Inflammatory macrophage treated with lipopolysaccharide for 4 hours (primary cell): ENCODE measurements at places on chromosomes 11 and 22.
A peak's percentile ranks its signal among the peaks of the same experiment; 100 is the strongest.

DNA sequence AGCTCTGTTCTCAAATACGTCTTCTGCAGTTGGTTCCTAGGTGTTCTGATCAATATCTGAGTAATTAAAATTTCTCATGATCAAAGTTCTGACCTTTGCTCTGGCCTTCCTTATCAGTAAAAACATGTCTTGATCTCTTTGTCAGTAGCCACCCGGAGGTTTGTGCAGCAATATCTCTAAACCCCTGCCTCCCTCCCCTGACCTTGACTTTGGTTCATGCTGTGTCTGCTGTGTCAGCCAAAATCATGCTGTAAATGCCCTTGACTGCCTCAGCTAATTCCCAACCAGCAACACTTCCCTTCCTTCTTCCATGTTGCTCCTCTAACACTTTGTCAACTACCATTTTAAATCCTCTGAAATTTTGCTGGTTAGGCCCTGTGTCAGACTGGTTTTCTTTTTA lies 424.7 kb downstream of the FAM181B start:
- no peak for DNase-seq

- no peak for DNase-seq
Observed at GRCh38 chr11:115944596-115944995, 440.4 kb upstream of the CADM1 start.

- no peak for DNase-seq
Observed at GRCh38 chr11:100396266-100396665, 290.8 kb upstream of the ARHGAP42 start.

GRCh38 chr11:60762851-60763691 lies 6.4 kb downstream of the MS4A15 start:
- DNase-seq, result no peak

DNA sequence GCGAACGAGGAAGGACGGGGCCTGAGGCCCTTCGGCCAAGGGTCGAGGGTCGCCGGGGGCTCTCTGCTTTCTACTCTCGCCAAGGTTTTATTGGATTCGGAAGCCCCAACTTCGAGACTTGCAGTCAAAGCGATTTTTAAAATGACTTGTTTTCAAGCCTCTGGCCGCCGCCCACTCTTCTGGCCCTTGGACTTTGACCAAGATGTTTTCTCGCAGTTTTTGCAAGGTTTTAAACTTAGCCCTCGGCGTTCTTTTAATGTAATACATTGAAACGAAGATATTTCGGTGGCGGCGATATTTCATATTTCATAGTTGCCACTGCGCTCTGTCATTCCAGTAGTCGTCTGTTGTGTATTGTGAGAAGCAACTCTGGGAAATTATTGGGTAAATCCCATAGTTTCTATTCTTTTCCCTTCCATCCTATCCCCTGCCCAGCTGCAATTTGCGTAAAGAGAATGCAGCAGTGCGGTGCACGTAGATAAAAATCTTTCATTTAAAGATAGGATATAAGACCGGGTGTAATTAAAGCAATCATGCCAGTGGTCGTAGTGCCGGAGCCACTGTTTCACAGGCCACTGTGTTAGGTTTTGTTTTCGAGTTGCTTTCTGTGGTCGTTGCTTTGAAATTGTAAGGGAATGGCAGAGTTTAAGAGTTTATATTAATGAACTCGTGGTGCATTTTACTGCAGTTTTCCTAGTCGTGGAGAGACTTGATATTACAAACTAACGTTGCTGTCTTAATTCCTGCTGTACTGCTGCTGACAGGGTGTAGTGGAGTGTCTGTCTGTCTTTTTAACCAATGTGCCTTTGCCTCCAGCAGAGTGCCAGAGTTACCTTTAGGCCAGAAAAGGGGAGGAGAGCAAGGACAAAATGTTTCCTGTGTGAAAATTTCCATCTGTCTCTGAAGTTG lies 702 bp downstream of the BIRC2 start:
- peak; percentile 71 for DNase-seq

DNA sequence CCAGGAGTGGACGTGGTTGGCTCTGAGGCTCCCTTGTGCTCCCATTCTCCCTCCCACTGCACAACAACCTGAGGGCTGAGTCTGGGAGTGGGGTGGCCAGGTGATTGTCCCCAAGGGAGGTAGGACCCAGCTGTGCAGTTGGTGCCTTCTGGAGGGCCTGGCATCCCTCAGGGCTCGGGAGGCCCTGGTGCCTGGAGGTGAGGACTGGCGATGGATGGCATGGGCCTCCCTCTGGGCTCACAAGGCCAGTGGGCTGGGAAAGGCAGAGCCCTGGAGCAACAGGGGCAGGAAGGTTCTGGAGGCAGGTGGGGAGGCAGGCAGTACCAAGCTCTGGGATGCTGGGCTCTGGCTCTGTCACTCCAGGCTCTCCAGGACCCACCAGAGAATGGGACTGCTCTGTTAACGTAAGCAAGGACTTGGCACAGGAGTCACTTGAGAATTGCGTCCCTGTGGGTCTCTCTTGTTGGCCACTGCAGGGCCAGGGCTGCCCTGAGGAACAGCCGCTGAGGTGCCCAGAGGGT lies 114.2 kb downstream of the KCNQ1OT1 start:
- no peak for DNase-seq

DNA sequence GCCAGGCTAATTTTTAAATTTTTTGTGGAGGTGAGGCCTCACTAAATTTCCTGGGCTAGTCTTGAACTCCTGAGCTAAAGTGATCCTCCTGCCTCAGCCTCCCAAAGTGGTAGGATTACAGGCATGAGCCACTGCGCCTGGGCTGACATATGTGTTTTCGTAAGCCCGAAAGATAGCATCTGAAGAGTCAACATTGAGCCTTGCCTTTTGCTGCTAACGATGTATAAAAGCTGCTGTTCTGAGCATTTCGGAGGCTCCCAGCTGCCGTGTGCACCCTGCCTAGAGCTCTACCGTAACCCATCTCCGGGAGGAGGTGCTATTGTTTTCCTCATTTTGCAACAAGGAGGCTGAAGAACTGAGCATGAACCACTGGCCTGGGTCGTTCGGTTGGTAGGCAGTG lies 18.1 kb upstream of the PPP6R3 start:
- DNase-seq, result no peak

GRCh38 chr11:36356201-36356600 lies 60.1 kb downstream of the PRR5L start:
- peak; percentile 93 for DNase-seq

DNA sequence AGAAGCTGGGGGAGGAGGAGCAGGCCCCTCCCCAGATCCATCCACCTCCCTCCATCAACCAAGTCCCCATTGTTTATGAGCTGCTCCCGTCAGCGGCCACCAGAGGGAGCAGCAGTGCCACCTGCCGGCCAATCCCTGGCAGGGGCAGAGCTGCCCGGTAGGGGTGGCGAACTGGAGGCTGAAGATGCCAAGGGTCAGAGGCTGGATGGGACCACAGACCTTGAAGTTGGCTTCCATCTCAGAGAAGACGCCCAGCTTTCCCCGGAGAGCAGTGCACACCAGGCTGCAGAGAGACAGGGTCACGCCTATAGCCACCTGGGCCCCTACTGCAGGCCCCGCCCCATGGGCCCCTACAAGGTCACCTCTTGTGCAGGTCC lies 3.6 kb downstream of the FIBP start:
- DNase-seq, result peak; percentile 79

DNA sequence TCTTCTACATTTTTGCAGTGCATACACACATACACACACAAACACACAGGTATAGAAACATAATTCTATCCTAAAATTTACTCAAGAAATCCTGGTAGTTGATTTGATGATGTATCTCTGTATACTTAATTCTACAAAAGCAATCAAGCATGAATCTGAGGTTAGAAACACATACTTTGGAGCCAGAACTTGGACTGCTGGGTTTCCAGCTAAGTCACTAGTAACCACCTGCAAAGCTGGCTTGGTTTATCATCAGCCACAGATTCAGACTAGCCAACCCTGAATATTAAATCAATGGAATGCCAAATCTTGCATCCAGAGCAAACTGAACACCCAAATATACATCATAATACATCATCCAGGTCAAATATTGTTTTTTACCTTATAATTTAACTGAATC lies 24.8 kb upstream of the POU2AF2 start:
- DNase-seq, result no peak

DNA sequence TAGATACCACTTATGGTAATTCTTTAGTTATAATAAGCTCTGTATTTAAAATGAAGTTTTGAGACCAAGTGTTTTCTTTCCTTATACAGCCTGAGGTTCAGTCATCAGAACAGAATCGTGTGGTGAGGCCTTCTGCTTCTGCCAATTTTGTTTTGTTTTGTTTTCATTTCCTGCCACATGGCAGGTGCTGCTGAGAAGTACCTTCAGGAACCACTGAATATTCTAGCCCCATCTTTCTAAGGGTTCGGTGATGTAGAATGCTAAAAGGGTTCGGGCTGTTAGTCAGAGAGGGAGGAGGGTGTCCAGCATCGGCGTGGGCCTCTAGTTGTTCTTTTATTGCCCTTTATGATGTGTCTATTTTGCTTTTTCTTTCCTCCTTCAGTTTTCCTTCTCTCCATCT lies 25.8 kb downstream of the TNRC6B start:
- DNase-seq, result no peak

DNA sequence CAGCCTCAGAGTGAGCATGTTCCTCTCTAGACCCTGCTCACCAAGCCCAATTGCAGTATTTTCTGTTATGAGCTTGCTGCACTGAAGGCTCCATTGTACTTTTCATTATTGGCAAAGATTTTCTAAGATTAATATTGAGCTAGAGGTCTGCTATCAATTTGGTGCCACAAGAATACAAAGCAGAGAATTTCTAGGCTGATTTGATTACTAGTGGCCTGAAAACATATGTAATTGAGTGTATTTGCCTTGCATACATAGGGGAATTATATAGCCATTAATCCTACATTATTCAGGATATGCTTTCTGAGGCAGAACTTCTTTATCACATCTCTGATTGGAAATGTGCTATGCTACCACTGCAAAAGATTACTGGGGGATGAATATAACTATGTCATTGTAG lies 322.9 kb upstream of the ZC3H12C start:
- DNase-seq, result no peak

DNA sequence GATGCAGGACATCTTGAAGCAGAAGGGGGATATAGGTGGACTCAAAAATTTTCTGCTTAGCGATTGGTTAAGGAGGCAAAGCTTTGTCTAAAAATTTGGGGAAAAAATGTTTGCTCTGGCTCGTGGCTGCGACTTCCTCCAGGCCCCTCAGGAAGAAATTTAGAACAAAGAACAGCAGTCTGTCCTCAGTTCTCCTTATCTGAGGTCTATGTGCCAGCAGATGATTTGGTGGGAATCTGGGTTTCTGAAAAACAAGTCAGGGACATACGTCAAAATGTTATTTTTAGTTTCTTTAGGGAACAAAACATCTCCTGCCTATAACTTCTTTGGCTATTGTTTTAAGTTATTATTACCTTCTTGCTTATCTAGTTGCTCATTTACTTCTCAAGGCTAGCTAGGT lies 8.1 kb downstream of the OR6M1 start:
- no peak for DNase-seq

DNA sequence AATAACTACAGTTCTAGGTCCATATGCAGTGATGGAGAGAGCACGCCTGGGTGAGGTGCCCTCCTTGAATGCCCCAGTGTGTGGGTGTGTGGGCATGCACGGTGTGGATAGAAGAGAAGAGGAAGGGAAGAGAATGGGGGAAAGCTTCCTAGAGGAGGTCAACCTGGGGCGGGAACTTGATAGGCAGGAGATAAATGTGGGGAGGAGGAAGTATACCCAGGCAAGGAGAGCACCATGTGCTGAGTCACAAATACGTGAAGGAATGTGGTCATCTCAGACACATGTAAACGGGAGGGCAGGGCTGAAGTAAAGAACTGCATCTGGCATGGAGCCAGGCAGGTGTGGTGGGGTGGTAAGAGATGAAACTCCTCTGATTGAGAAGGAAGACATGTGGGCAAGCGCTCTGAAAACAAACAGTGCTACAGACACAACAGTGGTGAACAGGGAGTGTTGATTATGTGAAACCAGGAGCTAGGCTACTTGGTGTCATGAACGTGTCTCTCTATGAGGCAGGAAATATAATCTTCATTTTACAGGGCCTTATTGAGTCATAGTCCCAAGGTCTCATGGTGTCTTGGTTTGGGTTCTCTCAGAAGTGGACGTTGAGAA lies 61.5 kb upstream of the EED start:
- DNase-seq, result peak; percentile 55

DNA sequence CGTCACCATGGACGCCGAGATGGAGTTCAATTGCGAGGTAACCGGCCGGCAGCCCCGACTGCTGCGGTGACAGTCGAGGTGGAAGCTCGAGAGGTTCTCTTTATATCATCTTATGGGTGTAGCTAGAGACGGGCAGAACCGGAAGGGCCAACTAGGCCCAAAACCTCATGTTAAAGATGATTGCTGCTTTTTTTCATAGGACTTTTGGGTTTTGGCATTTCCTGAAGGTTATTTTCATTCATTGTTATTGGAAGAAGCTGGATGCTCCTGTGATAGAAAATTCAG lies 585 bp downstream of the NF2 start:
- DNase-seq, result peak; percentile 46

DNA sequence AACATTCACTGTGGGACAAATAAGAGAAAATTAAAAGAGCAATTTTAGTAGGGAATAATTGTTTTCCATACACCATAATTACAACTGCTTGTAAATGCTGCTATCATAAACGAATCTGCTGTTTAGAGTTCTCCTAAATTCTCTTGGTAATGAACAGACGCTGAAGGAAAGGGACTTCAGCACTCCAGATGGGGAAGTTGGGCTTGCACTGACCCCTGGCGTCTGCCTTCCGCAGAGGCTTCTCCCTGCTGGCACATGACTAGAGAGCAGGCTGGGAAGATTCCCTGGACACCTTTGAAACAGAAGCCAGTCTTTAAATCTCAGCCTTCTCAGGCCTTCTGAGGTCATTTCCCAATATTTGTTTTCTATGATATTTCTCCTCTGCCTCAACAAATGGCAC lies 84.1 kb downstream of the NXPE2 start:
- DNase-seq, result peak; percentile 44

GRCh38 chr11:7512525-7513233 lies 1.1 kb upstream of the PPFIBP2 start:
- peak; percentile 92 for DNase-seq

DNA sequence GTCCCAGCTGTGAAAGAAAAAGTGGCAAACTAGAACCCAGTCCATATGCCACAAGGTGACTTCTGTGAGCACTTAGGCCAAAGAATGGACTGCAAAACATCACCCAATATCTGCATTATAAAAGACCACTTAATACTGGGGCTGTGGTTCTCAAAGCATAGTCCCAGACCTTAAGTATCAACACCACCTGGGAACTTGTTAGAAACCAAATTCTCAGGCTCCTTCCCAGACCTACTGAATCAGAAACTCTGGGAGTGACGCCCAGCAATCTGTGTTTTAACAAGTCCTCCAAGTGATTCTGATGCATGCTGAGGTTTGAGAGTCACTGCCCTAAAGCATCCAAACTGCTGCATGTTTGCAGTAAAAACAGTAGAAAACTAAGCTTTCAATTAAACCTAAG lies 81.3 kb downstream of the SERGEF start:
- DNase-seq, result no peak
